Mesendoderm (in vitro differentiated cells): ENCODE measurements at places on chromosomes 2 and 18.

DNA sequence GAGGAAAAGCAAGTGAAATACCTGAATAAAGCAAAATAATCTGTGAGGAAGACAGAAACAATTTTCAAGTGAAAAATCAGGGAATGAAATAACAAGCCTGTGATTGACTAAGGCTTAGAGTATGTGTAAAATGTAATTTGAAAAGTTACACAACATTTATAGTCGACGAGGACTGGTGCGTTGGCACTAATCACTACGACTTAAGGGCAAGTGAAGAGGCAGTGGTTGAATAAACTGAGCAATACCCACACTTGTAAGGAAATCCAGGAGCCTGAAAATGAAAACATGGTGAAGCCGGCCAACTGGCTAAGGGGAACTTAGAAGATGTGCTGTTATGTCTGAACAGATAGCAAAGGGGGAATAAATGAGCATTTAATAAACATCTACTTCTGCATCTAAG lies 13.4 kb downstream of the DOK1 start:
- no peak for DNase-seq

DNA sequence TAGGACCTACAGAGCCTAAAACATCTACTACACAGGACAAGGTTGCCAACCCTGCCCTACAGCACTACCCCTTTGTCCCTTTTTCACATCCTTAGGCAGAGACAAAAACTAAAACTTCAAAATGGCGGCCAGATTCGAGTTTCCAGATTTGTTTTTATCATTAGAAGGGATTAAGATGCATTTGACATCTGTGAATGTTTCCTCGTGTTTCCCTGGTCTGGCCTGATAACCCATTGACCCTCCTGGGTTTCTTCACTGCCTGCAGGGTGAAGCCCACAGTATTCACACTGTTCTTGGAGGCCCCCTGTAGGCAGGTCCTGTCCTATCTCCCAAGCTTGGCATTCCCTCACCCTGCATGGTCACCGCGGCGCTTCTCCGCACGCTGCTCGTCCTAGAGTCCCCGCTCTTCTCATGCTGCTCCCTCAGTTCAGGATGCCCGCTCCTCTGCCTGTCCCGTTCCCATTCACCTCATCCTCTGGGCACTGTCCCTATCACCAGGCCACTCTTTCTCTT lies 67.6 kb downstream of the TPGS2 start:
- peak; percentile 40 for DNase-seq

GRCh38 chr2:106269591-106270291 lies 75.6 kb upstream of the UXS1 start:
- no peak for DNase-seq

- no peak for DNase-seq
These were observed 101.3 kb upstream of the NDUFV2 start for GRCh38 chr18:9001209-9001608.

GRCh38 chr2:239226677-239227581 lies 173.9 kb downstream of the HDAC4 start:
- DNase-seq = no peak

DNA sequence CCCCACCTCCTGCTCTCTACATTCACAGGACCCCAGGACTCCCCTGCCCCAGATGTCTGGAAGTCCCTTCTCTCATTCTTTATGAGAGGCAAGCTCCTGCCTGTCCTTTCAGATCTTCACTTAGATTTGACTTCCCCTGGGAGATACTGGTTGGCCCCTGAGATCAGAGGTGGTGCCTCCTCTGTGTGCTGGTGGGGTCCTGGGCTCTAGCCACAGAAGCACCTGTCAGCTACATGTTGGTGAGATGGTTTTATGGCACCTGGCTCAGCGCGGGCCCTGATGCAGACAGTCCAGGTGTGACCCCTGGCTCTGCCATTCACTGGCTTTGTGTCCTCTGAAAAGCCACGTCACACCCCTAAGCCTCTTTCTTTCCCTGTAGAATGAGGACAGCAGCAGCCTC lies 369.6 kb upstream of the ID2 start:
- no peak for DNase-seq
